Endothelial cell (in vitro differentiated cells): ENCODE measurements at places on chromosomes 4 and X. TPM values are rescaled to one million over a fixed set of nuclear protein-coding genes. Genes with fewer than 3 reads are reported as not detected.

GRCh38 chr4:21992330-21992729 is 43.8 kb upstream of the KCNIP4 start:
- H3K4me1 ChIP-seq, result no peaks in the 10 kb centered on the region
- no peaks in the 10 kb centered on the region for H3K27me3 ChIP-seq
- DNase-seq, result no peak
- H3K27ac ChIP-seq, result no peak overlapping the region
- H3K4me3 ChIP-seq, result no peak overlapping the region
- peaks cover 6% of the 10 kb centered on the region for H3K36me3 ChIP-seq

DNA sequence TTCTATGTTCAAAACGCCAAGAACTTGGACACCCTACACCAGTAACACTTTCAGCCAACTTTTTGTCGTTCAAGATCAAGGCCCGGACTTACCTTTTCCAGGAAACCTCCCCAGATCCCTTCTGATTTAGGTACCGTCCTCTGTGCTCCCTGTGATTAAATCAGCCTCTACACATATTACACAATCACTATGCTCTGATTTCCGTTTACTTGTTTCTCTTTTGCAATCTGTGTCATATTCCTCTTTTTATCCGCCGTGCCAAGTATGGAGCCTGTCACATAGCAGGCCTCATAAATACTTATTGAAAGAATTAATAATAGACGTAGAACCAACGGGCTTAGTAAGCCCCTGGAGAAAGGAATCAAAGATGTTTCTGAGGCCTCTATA is 722 bp upstream of the TMEM33 start:
- no peak for DNase-seq
- peaks cover 8% of the 10 kb centered on the region for H3K36me3 ChIP-seq
- H3K4me1 ChIP-seq, result peaks cover 23% of the 10 kb centered on the region
- H3K27me3 ChIP-seq, result peaks cover 8% of the 10 kb centered on the region
- H3K27ac ChIP-seq, result peak overlapping the region; percentile 98

DCAF4L1 gene
- 0.44 TPM for total RNA-seq

GRCh38 chr4:53619431-53619830 is 28.1 kb upstream of the LNX1 start:
- peaks cover 23% of the 10 kb centered on the region for H3K4me1 ChIP-seq
- no peak overlapping the region for H3K27ac ChIP-seq
- DNase-seq, result no peak

GRCh38 chrX:2609431-2610238 is 81.5 kb upstream of the CD99 start:
- H3K4me3 ChIP-seq, result peak overlapping the region; percentile 92
- H3K27ac ChIP-seq, result no peak overlapping the region
- peaks cover 11% of the 10 kb centered on the region for H3K27me3 ChIP-seq
- no peak for DNase-seq
